ENCODE measurements at places on chromosomes 1 and 21.

DNA sequence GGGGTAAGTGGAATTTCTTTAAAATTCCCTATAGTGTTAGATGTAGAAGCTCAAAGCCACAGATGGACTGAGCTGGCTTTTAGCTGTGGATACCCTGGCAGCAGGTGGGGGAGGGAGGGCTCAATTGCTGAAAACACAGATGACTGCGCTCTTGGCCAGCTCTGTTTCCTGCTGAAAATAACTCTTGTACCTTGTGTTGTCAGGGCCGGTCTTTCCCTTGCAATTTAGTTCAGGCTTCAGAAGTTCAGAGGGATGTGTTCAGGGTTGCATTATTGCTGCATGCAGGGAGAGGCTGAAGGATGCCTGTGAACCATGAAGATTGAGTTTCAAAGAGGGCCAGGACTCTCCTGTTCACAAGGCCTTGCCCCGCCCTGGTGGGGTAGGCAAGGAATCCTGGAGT lies 58.1 kb upstream of the GCLM start:
- no peak for DNase-seq

GRCh38 chr21:34897828-34898227 lies 151.3 kb downstream of the RUNX1 start:
- no peak for DNase-seq

- no peak for DNase-seq
Measured at GRCh38 chr1:209855006-209855405, 27.2 kb downstream of the UTP25 start.

DNA sequence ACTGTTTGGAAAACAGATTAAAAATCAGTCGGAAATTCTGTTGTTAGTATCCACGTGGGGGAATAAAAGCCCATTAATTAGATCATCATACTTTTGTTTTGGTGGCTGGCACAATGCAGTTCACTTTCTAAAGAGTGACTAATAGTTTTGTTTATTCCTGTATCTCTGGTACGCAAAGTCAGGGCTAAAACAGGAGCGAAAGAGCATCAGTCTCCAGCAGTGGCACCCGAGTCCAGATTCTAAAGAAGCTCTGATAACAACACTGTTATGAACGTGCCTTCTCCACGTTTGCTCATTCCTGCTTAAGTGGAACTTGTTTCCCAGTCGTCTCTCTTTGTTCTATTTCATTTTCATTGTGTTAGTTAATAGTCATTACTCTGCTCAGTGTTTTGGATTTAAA lies 69.6 kb downstream of the HSPA13 start:
- no peak for DNase-seq

DNA sequence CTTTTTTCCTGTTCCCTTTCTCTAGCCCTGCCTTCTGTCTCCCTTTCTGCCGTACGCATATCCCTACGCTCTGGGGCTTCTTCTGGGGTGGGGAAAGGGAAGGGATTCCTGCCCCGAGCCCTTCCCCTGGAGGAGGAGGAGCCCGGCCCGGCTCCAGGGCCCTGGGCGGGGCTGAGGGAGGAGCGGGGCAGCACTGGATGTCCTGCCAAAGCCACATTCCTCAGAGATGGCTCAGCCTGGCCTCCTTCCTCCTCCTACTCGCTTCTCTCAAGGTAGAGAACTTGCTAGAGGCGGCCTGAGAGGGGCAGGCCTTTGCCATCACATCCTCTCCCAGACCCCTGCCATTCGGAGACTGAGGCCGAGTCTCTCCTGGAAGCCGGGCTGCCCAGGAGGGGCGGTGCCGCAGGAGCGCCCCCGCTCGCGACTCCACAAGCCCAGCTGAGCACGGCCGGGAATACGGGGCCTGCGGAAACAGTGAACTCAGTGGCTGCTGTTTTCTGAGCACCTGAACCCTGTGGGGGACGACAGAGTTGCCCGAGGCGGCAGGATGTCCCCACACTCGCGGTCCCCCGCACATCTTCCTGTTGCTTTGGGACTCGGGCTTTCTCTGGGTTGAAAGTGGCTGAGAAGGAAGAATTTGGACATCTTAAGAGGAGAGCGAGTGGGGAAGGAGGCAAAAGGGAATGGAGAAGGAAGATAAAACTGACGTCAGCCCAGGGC lies 12.2 kb downstream of the ADAMTSL4 start:
- DNase-seq, result no peak

DNA sequence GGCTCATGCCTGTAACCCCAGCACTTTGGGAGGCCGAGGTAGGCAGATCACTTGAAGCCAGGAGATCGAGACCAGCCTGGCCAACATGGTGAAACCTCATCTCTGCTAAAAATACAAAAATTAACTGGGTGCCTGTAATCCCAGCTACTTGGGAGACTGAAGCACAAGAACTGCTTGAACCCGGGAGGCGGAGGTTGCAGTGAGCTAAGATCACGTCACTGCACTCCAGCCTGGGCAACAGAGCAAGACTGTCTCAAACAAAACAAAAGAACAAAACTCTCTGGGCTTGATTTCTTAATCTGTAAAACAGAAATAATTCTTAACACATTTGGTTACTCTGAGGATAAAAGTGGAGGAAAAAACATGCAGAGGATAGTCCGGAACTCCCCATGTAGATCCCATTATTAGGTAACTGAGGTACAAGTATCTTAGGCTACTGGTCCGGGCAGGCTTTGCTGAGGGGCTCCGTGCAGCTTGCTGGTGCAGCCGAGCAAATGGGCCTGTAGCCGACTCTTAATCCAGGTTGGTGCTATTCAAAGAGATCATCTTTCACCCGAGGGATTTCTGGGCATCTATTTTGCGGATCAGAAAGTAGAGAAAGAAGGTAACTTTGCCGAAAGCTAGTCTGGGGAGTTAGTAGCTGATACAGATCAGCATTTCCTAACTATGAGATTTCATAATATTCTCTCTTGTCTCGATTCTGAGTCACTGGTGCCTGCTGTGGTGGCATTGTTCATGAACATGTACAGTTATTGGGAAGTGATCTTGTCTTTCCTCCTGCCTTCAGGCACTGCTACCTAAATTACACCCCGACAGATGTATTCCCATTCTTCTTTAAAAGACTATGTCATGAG lies 56.8 kb downstream of the NFIA start:
- DNase-seq, result no peak

GRCh38 chr21:35677298-35677841 lies 383.0 kb downstream of the SETD4 start:
- DNase-seq, result no peak

DNA sequence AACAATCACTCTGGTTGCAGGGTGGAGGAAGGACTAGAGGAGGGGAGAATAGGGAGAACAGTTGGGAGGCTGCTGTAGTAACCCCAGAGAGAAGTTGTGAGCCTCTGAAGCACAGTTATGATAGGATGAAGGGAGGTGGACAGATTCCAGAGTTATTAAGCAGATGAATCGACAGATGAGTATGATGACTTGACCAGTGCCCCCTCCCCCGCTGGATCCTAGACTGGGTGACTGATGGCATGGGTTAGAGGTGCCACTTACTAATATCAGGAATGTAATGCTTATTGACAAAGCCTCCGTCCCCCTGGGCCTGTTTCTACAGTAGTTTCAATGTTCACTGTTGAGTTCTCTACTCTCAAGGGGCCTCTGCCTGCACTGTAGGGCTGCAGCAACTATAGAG lies 14.0 kb upstream of the TIPRL start:
- no peak for DNase-seq

- no peak for DNase-seq
Measured at GRCh38 chr1:218524526-218524925, 179.4 kb downstream of the TGFB2 start.

GRCh38 chr1:226634611-226635246 lies 86.2 kb downstream of the STUM start:
- DNase-seq, result no peak

- no peak for DNase-seq
Measured at GRCh38 chr1:247273013-247273412, 17.1 kb downstream of the VN1R5 start.

GRCh38 chr1:9086045-9086444 lies 16.6 kb upstream of the SLC2A5 start:
- DNase-seq, result no peak

- DNase-seq, result no peak
Measured at GRCh38 chr1:199688133-199688676, 339.3 kb upstream of the NR5A2 start.

Data from activated T-cell treated with anti-CD3 and anti-CD28 coated beads for 4 hours (primary cell).